ENCODE measurements at places on chromosomes 3 and 15.

GRCh38 chr15:52733696-52734255, 54.6 kb upstream of the ATOSA start:
- no peak for DNase-seq

- DNase-seq: no peak
These were observed 319.4 kb upstream of the RASGRP1 start for GRCh38 chr15:38883987-38884386.

GRCh38 chr3:184912163-184912562, 100.2 kb downstream of the VPS8 start:
- no peak for DNase-seq

DNA sequence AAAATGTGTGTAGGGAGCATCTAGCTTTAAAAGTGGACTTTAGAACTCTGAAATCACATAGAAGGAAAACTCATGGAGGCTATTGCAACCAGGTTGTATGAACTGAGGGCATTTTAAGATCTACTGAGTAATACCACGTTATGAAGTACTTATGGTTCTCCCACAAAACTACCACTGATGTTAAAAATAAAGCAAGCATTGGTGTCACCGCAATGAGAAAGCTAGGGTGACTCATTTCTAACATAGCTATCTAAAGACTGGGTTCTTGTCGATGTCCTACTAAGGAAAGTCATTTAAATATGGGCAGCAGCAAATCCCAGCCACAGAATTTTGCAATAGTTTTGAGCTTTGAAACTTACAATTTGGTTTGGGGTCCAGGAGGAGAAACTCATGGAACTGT, 584.8 kb downstream of the DIPK2A start:
- no peak for DNase-seq

DNA sequence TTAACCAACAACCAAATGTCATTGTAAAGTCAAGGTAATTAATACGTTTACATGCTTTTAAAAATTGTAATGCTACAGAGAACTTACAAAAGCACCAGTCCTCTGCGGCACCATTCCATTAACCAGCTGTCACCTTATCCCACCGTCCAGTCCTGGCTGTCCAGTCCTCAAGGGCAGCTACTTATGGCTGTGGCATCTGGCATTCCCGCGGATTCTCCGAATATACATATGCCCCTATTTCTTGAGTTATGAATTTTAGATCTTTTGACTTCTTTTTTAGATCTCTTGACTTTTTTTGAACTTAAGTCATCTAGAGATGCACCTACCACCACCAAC, 382 bp upstream of the POMGNT2 start:
- no peak for DNase-seq

- DNase-seq: peak; percentile 33
These were observed at the start of gene WNT7A for GRCh38 chr3:13879946-13880810. Gene WNT7A (minus strand): TSS chr3:13880071. CDS start chr3:13879816, 255 bp downstream.

DNA sequence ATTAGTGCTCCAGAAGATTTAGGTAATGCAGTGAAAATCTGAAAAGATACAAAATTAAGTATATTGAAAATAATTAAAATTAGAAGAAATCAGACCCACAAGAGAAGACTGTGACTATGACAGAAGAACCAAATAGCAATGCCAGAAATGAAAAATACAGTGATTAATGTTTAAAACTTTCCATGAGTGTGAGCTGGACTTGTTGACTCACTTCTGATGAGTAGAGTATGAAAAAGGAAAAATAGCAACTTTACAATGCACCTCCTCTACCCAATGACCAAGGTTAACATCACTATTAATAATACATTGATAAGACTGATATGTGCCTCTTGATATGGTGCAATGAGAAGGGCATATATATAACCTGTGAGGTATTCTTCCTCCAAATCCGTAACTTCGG, 39.3 kb upstream of the SLC22A13 start:
- no peak for DNase-seq

- DNase-seq: no peak
These were observed 79.8 kb upstream of the HRH1 start for GRCh38 chr3:11074451-11074850.
